ENCODE measurements at places on chromosomes 3 and 15.

DNA sequence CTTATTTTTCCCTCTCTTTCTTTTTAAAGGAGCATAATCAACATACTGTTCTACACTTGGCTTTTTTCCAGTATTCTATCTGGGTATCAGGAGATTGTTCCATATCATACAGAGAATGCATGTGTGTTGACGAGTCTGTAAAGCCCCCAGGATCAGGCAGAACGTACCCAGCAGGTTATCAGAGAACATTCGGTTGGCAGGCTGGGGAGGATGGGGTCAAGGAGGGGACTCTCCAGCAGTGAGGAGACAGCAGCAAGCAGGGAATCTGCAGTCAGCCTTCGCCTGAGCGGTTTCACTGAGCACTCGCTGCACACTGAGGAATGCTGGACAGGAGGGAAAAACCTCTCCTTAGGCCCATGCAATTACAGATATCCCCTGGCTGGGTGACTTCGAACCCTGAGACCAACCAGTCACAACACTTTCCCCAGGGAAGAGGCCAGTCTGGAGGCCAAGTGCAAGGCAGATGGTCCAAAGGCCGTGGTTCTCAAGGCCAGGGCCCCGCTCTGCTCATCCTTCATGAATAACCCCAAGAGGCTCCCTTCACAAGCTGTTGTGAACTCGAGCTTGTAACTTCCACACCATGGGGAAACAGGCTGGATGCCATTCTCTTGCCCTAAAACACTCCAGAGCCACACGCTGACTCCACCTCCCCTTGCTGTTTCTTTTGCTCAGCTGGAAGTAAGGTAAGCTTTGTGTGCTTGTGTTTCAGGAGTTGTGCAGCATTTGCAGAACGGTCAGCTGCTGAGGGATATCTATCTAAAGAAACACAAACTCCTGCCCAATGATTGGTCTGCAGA, 60.1 kb downstream of the PXYLP1 start:
- DNase-seq, result no peak

DNA sequence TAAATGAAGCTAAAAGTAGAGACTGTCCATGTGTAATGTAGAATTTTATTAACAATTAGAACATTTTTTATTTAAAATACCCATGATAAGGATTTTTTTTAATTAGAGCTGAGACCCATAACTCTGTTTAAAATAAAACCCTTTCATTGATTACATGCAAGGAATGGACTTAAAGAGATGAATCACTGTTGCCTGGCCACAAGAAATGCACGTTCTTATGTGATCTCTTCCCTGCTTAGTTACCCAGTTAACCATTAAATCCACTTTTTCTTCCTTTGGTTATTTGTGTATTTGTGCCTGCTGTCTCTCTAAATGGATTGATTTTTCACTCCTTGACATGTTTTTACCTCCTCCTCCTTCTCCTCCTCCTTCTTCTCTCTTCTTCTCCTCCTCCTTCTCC, 83.3 kb upstream of the SLITRK3 start:
- DNase-seq, result no peak

- no peak for DNase-seq
Observed at GRCh38 chr3:136804813-136805212, 14.1 kb upstream of the SLC35G2 start.

DNA sequence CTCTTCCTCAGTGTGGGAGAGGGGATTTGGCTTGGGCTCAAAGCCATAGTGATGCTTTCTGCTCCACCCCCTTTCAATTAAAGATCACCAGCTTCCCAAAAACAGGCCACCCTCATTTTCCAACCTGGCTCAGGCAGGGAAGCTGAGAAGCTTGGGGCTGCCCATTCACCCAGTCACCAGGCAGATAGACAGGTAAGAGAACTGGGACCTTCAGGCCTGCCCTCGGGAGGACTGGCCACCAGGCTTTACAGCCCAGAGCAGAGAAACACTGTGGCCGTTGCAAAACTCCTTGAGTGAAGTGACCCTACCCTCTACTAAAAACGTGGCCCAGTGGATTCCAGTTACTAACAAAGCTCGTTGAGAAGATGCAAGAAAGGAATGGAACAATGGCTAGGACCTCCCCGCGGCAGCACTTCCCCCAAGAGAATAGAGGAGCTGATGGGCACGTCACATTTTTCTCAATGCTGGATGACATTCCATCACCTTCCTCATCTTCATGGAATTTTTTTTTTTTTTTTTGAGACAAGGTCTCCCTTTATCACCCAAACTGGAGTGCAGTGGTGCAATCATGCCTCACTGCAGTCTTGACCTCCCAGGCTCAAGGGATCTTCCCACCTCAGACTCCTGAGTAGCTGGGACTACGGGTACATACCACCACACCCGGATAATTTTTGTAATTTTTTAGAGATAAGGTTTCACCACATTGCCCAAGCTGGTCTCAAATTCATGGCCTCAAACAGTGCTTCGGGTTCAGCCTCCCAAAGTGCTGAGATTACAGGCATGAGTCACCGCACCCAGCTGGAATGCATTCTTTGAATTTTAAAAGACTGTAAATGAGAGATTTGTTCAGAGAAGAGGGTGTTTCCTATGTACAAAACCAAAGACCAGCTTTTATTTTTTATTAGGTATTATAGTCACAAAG, 37.9 kb downstream of the LIPC start:
- no peak for DNase-seq

GRCh38 chr3:183122257-183122932, 23.1 kb upstream of the MCCC1 start:
- peak; percentile 44 for DNase-seq

GRCh38 chr3:178474526-178474925, 61.7 kb upstream of the KCNMB2 start:
- no peak for DNase-seq

- no peak for DNase-seq
Observed at GRCh38 chr3:3184876-3185275, 5.4 kb upstream of the CRBN start.

- DNase-seq, result no peak
Observed at GRCh38 chr3:194607592-194608389, 25.4 kb downstream of the TMEM44 start.

- DNase-seq, result no peak
Observed at GRCh38 chr3:107392549-107393165, 15.4 kb downstream of the CCDC54 start.

DNA sequence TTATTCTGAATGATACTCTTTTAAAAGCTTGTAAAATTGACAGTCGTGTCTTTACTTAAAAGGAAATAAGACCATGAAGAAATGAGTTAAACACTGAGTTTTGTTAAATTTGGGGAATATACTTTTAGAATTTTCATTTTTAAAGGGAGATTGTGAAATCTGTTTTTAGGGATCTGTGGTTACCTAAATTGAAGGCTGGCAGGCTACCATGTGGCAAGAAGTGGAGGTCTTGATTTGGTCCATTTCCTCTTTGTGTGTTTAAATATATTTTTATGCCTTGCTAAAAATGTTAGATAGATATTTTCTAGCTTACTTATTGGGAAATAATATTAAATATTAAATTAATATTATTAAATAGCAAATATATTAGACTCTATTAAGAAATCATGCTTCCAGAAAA, 36.6 kb upstream of the SLC22A13 start:
- no peak for DNase-seq

GRCh38 chr3:66486202-66486601, 14.6 kb downstream of the LRIG1 start:
- DNase-seq, result no peak

DNA sequence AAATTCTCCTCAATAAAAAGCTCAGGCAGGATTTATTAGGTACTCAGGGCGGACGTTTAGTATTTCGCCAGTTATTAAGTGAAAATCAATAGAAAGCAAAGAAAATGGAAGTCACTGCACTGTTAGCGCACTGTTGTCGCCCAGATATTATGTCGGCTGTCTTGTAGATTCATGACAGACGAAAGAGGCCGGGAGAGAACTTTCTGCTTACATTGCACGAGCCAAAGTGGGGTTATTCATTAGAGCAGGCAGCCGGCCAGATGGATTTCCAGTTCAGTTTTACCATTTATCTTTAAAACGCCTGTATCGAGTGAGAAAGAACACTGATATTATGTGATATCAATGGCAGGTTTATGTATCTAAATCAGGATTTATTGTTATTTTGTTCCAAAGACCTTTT, 866.0 kb upstream of the NR2F2 start:
- no peak for DNase-seq

GRCh38 chr3:146682171-146682570, 77.0 kb upstream of the PLSCR5 start:
- DNase-seq, result no peak

- DNase-seq, result no peak
Observed at GRCh38 chr3:13637311-13637891, 88.5 kb downstream of the FBLN2 start.

GRCh38 chr3:126101521-126101982, 17.6 kb upstream of the SLC41A3 start:
- DNase-seq, result no peak

DNA sequence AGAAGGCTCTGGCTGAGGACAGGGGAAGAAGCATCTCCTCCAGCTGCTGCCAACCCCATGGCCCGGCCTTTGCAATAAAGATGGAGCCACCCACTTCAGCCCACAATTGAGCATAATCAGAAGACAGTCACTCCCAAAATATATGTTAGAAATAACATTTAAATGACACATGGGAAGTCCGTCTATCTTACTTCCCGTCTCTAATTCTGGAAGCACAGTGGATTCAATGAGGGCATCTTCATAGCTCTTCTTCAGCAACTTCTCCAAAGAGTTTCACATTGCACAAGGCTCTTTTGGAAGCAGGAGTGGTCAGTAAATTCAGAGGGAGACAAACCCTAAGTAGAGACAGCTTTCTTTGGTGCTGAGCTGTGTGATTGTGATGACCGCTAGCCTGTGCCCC, 67.0 kb upstream of the SEC61A1 start:
- no peak for DNase-seq

DNA sequence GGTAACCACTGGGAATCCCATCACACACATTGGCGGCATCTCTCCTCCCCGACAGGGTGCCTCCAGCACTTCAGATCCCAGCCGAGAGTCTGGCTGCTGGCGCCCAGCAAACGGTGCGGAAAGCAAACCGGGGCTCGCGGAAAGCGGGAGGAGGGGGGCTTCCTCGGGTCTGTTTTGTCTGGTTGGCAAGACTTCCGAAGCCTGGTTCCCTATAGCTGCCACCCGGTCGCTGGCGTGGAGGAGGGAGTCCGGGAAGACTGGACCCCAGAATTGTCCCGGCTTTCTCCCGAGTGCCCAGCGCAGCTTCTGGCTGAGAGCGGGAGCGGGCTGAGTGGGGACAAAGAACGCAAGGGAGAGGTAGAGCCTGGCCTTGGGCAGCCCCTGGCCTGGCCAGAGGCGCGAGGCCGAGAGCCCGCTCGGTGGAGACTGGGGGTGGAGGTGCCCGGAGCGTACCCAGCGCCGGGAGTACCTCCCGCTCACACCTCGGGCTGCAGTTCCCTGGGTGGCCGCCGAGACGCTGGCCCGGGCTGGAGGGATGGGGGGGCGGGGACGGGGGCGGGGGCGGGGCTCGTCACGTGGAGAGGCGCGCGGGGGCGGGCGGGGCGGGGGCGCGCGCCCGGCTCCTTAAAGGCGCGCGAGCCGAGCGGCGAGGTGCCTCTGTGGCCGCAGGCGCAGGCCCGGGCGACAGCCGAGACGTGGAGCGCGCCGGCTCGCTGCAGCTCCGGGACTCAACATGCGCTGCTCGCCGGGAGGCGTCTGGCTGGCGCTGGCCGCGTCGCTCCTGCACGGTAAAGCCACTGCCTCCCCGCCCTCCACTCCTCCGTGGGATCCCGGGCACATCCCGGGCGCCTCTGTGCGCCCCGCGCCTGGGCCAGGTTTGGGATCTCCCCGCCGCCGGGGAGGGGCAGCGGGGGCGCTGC, at the start of gene CHRNA7:
Gene CHRNA7 (plus strand): TSS at position 654 of the 920 bp plus-strand sequence. CDS start 80 bp downstream, at position 734.
- no peak for DNase-seq

DNA sequence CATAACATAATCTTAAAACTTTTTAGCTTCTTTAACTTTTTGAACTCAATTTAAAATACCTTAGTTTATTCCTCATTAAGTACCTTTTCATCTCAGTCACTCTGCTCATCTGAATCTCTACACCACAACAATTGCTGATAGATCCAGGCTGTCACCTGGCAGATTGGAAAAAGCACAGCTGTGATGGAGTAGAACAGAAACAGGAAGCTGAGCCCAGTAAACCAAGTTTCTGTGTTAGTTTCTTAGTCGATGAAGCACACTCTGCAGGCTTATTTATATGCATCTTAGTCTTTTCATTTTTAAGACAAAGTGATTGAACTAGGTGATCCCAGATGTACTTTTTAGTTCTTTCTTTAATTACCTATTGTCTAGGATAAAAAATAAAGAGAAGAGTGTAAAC, 1398.0 kb upstream of the ALCAM start:
- DNase-seq, result no peak

- peak; percentile 61 for DNase-seq
Observed at GRCh38 chr3:14425581-14426304, 23.3 kb downstream of the SLC6A6 start.

DNA sequence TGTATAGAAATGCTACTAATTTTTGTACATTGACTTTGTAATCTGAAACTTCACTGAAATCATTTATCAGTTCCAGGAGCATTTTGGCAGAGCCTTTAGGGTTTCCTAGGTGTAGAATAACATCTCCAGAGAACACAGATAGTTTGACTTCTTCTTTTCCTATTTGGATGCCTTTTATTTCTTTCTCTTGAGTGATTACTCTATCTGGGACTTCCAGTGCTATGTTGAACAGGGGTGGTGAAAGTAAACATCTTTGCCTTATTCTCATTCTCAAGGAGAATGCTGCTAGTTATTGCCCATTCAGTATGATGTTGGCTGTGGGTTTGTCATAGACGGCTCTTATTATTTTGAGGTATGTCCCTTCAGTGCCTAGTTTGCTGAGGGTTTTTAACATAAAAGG, 697.9 kb upstream of the ROBO1 start:
- DNase-seq, result no peak

DNA sequence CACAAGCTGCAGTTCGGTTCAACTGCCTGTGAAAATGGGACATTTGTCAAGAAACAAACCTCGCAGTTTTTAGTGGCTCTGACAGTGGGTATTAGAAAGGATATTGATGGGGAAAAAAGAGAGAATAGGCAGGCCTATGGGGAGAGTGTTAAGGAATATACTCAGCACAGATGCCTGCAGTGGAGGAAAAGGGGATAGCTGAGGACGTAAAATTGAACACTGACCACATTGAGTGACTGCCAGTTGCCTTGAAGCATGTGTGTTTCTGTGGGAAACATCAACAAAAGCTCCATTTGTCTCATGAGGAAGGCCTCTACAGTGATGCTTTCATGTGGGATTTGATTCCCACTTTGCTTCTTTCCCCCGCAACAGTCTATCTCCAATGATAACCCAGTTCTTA, 1042.1 kb downstream of the TUSC7 start:
- DNase-seq, result no peak

DNA sequence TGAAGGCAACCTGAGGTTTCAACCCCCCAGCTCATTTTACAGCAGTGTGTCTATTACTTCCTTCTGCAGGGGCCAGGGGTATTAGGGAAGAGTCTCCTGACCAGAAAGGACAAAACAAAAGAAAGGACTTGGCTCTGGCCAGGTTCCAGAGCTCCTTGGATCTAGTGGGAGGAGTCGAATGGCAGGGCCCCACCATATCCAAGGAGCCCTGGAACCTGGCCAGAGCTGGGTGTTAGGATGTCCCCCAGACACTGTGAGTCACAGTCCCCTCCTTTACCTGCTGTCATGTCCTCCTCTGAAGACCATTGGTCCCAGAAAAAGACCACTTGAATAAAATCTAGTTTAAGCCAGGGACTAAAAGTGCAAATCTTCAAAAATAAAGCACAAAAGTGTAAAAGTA, 113.2 kb downstream of the EEFSEC start:
- DNase-seq, result no peak

Measured in CD4-positive, alpha-beta T cell treated with Interleukin-6 at 100 ng/mL for 8 hours (primary cell).